A549 treated with RU486 at 1 μM for 4 hours (cell line): ENCODE measurements at places on chromosomes 4 and X. TPM values are rescaled to one million over a fixed set of nuclear protein-coding genes. Genes with fewer than 3 reads are reported as not detected.

PRSS12 gene
- total RNA-seq: 0.18 to 0.66 TPM (median 0.20 TPM) in 5 replicates

MMRN1 gene
- not detected in 5 replicates for total RNA-seq

DDX60 gene
- 1.2 to 4.2 TPM (median 2.0 TPM) in 5 replicates for total RNA-seq

MGAT4D gene
- not detected in 5 replicates for total RNA-seq

PNMA6A gene
- 3.2 to 5.5 TPM (median 5.1 TPM) in 5 replicates for total RNA-seq

AWAT2 gene
- total RNA-seq: not detected in 5 replicates

SHROOM3 gene
- 3.7 to 6.8 TPM (median 5.9 TPM) in 5 replicates for total RNA-seq

ARMCX2 gene
- total RNA-seq: 0.07 to 0.11 TPM in 2 of 5 replicates, not detected in the others

EPGN gene
- total RNA-seq: not detected in 5 replicates

FSTL5 gene
- total RNA-seq: 0.06 TPM in 1 of 5 replicates, not detected in the others

CAPN6 gene
- total RNA-seq: not detected in 5 replicates

REELD1 gene
- total RNA-seq: not detected in 5 replicates

SH2D1A gene
- total RNA-seq: not detected in 5 replicates

ABCG2 gene
- total RNA-seq: 18.4 to 22.9 TPM (median 22.2 TPM) in 5 replicates

PRKG2 gene
- 0.31 to 1.2 TPM (median 0.91 TPM) in 5 replicates for total RNA-seq

SMIM31 gene
- 0.05 to 0.07 TPM in 2 of 5 replicates, not detected in the others for total RNA-seq

BST1 gene
- 17.1 to 22.2 TPM (median 19.1 TPM) in 5 replicates for total RNA-seq

SCML1 gene
- 4.9 to 7.3 TPM (median 6.6 TPM) in 5 replicates for total RNA-seq

COL4A6 gene
- total RNA-seq: 11.5 to 15.5 TPM (median 15.0 TPM) in 5 replicates

PRMT9 gene
- total RNA-seq: 1.7 to 3.6 TPM (median 2.9 TPM) in 5 replicates

EPHA5 gene
- total RNA-seq: 0.19 to 0.62 TPM (median 0.45 TPM) in 5 replicates

LIMCH1 gene
- total RNA-seq: 32.2 to 46.0 TPM (median 41.4 TPM) in 5 replicates

TMEM144 gene
- total RNA-seq: 1.7 to 4.5 TPM (median 3.4 TPM) in 5 replicates

SPON2 gene
- 0.20 to 0.58 TPM (median 0.26 TPM) in 5 replicates for total RNA-seq

GRID2 gene
- total RNA-seq: not detected in 5 replicates

SSX4 gene
- total RNA-seq: not detected in 5 replicates

KLHL4 gene
- total RNA-seq: 2.8 to 3.7 TPM (median 3.4 TPM) in 5 replicates

PCDH10 gene
- 0.09 to 0.23 TPM (median 0.14 TPM) in 5 replicates for total RNA-seq

SUPT20HL1 gene
- not detected in 5 replicates for total RNA-seq

TREX2 gene
- 0.67 to 1.8 TPM (median 1.6 TPM) in 5 replicates for total RNA-seq

NSUN7 gene
- total RNA-seq: 0.25 to 0.41 TPM (median 0.35 TPM) in 5 replicates

MAOA gene
- 0.15 to 0.20 TPM (median 0.16 TPM) in 5 replicates for total RNA-seq

PNMA6F gene
- not detected in 5 replicates for total RNA-seq

BEX5 gene
- not detected in 5 replicates for total RNA-seq

TAB3 gene
- 4.4 to 10.8 TPM (median 10.2 TPM) in 5 replicates for total RNA-seq

FGFBP1 gene
- 3.7 to 4.5 TPM (median 4.3 TPM) in 5 replicates for total RNA-seq

FGA gene
- total RNA-seq: 7.1 to 11.3 TPM (median 7.9 TPM) in 5 replicates

CSAG2 gene
- total RNA-seq: not detected in 5 replicates
